ENCODE measurements at places on chromosomes 4 and X.

DNA sequence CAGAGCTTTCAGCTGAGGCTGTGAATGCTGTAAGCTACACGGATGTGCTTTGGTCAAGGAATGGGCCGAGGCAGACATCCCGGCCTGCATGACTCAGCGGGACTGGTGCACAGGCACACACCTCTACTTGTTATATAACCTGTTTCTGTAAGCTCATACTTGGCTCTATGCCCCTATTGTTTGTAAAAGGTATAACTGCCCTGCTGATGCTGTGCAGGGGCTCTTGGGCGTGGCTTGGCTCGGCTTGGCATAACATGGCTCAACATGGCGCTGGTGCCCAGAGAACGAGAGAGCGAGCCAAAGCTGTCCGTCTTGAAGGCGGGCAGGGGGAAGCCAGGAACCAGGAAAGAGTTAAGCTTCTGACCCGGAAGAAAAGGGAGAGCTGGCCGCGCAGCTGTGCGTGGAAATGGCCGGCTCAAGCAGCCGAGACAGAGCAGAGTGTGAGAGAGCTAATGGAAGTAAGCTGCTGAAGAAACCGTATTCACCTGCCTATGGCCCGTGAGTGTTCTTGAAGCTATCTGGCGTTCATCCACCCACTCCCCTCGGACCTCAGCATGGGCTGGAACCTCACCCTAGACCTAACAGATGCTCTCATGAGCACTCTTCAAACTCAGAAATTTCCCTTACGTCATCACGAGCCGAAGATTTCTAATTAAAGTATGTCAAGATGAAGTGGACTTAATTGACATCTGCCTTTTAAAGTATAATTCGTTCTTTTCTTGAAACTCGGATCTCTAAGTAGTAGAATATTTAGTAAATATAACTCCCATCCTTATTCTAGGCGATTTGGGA is 286.3 kb upstream of the AGA start:
- no peak for DNase-seq

DNA sequence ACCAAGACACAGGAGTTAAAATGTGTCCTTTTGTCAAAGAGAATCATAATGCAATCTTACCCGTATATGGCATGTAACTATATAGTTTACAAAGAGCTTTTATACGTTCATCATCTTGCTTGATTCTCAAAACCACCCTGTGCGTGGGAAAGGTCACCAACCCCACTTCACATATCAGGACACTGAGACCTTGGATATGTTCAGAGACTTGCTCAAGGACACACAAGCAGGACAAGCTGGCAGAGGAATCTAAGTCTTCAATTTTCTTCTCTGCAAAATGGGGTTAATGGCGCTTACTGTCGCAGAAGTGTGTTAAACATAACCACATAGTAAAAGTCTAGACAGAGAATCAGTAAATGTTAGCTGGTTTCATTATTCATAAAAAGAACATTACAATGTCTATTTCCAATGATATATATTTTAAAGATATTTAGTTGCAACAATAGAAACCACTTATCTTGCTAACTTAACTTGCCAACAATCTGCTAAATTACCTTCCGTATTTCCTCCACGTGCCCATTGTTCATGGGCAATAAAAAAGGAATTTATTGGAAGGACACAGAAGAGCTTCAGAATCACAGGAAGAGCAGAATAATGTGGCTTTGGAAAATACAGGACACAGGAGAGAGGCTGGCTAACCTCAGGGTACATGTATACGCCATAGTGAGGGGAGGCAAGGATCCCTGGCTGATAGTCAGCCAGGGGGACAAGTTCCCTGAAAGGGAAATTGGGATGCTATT is 64.6 kb upstream of the TAPT1 start:
- DNase-seq = no peak

DNA sequence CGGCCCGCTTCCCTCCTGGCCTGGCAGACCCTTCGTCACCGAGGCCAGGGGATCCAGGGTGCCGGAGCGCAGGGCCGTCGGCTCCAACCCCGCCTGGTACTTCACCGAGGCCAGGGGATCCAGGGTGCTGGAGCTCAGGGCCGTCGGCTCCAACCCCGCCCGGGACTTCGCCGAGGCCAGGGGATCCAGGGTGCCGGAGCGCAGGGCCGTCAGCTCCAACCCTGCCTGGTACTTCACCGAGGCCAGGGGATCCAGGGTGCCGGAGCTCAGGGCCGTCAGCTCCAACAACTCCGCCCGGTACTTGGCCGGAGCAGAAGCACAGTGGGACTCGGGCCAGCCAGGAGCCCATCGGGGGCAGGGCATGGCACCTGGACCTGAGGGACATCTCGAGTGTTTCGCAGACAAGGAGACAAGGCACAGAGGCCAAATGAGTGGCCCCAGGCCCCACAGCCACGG is 85.1 kb downstream of the FAM53A start:
- DNase-seq = no peak

- no peak for DNase-seq
These were observed 33.8 kb downstream of the RBBP7 start for GRCh38 chrX:16836371-16836770.

- DNase-seq = no peak
These were observed 22.0 kb downstream of the GPM6A start for GRCh38 chr4:175790083-175790482.

DNA sequence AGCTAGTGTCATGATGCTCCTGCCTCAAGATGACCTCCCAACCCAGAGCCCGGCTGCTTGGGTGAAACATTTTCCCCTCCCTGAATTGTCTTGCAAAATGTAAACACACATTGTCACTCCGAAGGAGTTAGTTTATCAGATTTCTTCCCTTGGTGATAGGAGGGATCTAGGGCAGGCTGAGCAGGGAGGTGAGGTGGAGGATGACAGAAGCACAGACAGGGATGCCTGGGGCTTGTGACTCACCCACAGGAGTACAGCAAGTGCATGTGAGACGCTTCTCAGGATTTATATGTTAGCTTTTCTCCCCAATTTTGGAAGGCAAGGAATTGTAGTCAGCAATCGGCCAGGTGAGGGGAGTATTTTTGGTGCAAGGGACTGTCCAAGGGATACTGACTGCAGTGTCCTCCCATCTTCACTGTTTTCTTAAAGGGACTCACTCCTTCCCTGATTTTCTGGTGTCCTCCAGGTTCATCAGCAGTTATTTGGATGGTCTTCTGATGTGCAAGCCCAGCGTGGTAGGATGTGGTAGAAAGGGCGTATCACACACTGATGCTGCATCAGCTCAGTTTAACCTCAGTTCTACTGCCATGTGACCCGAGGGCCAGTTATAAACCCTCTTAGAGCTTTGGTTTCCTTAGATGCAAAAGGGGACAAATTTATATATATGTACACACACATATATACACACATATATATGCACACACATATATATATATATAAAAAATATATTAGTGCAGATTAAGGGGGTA is 46.2 kb upstream of the IGFBP7 start:
- DNase-seq = no peak

DNA sequence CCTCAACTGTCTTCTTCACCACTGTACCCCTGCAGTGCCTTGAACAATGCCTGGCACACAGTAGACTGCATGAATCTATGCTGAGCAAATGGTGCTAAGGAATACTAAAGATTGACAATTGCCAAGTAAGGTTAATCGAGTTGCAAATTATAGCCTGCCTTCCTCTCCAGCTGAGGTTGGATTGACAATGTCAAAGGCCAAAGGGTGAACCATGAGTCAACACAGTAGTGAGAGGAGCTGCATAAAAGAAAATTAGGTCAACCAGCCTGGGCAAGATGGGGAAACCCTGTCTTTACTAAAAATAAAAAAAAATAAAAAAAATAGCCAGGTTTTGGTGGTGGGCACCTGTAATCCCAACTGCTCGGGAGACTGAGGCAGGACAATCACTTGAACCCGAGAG is 97.1 kb upstream of the BMPR1B start:
- DNase-seq = no peak

- no peak for DNase-seq
These were observed 112.5 kb downstream of the CCNG2 start for GRCh38 chr4:77269505-77269904.

- DNase-seq = no peak
These were observed 454 bp downstream of the BTC start for GRCh38 chr4:74793757-74794381.

DNA sequence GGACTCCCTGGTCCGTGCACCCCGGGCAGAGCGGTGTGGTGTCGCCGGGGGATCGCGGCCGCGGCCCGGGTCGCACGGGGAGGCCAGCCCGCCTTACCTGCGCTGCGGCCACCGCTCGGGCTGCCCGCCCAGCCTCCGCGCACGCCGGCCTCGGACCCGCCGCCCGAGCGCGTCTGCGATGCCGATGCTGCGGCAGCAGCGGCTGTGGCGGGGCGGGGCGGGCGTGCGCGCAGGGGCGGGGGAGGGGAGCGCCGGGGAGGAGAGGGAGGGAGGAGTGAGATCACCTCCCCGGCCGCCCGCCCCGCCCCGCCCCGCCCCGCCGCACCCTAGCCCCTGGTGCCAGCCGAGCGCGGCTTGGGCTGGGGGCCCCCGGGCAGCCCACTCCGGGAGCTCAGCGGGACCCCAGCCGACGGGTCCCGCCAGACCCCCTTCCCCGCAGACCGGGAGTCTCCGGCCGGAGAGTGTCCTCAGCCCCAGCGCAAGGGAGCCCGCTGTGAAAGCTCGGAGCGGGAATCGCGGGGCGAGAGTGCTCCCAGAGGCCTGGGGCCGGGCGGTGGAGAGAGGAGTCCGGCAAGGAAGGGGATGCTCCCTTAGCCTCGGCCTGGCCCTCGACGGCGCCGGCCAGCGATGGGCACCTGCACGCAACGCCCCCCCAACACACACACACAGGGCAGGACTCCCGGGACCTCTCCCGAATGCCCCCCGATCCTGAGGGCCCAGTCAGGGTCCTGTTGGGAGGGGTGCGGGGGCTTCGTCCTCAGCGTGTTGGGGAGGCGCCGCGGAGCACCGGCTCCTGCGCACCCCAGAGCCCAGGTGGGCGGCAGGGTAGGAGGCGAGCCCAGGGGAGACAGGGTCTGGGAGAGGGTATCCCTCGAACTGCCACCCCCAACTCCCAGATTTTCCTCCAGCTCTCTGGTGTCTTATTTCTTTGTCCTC is at the start of gene L1CAM:
Gene L1CAM (minus strand): TSS at position 206 of the 936 bp plus-strand sequence. CDS start 10,337 bp downstream, outside the sequence.
- DNase-seq = no peak
